Cerebellar cortex (tissue), 1 donor: ENCODE measurements at places on chromosomes 16 and 17.

GRCh38 chr17:17727111-17727659 lies 45.9 kb downstream of the RAI1 start:
- no peak for DNase-seq

DNA sequence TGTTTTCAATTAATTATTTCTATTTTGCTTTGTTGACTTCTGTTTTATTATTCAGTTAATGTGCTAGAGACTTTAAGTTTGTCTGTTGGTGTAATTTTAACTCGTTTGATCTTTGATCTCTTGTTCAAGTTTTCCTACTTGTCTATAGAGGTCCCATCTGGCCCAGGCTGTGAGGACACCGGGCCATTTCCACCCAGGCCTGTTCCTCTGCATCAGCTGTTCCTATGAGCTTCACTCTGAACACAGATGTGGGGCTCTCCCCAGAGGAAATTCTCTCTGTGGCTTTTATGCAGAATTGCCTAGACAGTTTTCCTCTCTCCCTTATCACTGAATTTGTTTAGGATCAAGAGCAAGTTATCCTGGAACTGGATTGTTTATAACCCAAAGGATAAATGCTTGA lies 44.7 kb downstream of the MYO18A start:
- no peak for DNase-seq

DNA sequence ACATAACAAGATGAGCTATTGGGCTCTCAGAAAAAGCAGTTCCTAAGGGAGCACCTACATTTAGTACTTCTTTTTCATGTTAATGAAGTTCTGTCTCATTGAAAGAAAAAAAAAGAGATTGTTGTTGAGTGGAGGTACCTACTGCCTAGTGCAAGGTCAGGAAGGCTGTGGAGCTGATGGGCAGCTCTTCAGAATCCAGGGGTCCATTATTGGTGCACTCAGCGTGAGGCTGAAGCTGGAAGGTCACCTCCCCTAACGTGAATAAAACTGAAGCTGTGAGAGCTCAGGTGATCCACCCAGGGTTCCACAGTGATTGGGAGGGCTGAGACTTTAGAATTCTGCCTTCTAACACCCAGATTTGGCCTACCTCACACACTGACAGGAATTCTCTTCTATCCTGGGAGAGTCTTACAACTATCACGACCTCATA lies 153.9 kb upstream of the TBX2 start:
- no peak for DNase-seq

DNA sequence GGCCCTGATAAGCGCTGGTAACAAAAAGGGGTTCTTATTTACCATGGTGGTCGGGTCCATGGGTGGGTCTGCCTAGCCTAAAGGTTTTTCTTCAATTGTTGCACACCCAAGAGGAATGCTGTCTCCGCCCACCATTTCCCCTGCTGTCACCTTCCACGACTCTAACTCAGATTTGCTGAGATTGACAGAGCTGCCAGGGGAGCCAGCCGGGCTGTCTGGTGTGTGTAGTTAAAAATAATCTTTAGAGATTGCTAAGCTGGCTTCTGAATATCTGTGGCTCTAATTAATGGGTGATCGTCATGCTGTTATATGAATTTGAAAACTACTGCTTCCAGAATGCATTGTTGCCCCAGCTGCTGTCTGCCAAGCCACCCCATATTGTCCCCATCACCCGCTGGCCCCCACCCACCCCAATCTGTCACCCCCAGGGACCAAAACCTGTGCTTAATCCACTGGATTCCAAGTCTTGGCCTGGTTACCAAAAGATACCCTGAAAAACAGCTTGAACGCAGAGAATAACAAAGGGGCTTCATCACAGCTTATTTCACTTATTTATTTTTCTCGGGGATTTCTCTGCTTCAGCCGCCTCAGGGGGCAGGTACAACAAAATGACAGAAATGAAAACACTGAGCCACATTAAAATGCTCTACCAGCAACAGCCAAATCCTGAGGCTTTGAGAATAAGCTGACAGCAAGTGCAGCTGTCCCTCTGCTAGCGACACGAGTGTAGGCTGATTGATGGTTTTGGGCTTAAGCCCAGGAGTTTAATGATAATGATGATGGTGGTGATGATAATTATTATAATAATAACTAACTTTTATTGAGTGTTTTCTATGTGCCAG lies 46.1 kb upstream of the NLK start:
- no peak for DNase-seq

GRCh38 chr17:66652840-66653507 lies 181.9 kb upstream of the CACNG5 start:
- DNase-seq: no peak

- DNase-seq: no peak
Observed at GRCh38 chr17:48637323-48638260, 11.4 kb upstream of the HOXB9 start.

GRCh38 chr16:86894925-86895324 lies 316.6 kb downstream of the FOXL1 start:
- DNase-seq: no peak

DNA sequence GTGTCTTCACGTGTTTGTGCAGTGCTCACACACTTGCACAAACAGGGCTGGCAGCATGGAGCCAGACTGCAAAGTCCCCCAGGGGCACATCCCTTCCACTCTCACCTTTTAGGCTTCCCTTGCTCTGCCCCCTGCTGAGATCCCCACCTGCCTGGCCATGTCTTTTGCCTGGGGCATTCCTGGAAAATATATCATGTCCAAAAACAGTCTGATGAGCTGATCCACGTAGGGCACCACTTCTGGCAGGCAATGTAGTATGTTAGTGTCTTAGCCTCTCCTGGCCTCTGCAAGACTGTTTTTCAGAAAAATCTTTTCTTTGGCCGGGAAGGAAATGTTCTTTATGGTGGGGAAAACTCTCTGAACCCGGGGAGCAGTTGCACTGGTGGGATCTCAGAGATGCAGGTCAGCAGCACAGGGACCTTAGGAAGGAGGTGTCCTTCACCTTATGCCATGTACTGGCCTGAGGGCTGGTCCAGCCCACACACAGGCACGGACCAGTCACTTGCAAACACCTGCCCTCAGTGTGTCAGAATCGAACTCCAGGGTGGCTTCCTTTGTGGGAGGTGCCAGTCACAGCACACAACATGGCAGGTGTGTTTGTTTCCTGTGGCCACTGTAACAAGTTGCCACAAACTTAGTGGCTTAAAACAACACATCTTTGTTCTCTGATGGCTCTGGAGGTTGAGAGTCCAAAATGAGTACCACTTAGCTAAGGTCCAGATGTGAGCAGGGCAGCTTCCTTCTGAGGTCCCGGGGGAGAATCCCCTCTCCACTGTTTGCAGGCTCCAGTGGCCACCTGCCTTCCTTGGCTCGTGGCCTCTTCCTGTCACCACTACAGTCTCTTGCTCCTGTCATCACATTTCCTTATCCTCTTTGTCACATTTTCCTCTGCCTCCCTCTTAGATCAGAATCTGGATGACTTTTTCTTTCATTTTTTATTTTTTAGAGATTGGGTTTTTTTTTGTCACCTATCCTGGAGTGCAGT lies 46.6 kb downstream of the MPRIP start:
- DNase-seq: no peak

DNA sequence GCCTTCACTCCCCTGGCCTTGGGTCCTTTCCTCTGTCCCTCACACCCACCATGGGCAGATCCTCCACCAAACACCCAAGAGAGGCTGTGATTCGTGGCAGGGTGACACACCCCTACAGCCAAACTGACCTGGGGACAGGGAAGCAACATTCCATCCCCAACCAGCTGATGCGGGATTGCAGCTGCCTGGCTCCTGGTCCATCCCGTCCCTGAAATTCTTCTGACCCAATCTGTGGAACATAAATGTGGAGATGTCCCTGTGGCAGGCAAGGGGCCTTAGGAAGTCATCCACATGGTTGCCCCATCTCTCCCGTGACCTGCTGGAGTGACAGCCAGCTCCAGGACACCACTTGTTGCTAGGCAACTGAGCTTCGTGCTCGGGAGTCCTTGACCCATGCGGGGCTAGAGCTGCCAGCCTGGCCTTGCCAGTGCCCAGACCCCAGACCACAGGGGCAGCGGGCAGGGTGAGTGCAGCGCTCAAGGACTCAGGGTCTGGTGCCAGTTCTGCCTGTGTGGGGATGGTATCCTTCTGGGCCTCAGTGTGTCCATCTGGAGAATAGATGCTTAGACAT lies 34.0 kb upstream of the CPNE2 start:
- DNase-seq: no peak

GRCh38 chr16:29714972-29715371 lies 30.8 kb downstream of the C16orf54 start:
- DNase-seq: no peak

GRCh38 chr17:82273327-82274133 lies at the start of gene CSNK1D:
Gene CSNK1D (minus strand): TSS chr17:82273700. CDS start chr17:82273381, 319 bp downstream.
- peak; percentile 87 for DNase-seq

GRCh38 chr16:75573955-75574354 lies 7.8 kb downstream of the GABARAPL2 start:
- DNase-seq: no peak

DNA sequence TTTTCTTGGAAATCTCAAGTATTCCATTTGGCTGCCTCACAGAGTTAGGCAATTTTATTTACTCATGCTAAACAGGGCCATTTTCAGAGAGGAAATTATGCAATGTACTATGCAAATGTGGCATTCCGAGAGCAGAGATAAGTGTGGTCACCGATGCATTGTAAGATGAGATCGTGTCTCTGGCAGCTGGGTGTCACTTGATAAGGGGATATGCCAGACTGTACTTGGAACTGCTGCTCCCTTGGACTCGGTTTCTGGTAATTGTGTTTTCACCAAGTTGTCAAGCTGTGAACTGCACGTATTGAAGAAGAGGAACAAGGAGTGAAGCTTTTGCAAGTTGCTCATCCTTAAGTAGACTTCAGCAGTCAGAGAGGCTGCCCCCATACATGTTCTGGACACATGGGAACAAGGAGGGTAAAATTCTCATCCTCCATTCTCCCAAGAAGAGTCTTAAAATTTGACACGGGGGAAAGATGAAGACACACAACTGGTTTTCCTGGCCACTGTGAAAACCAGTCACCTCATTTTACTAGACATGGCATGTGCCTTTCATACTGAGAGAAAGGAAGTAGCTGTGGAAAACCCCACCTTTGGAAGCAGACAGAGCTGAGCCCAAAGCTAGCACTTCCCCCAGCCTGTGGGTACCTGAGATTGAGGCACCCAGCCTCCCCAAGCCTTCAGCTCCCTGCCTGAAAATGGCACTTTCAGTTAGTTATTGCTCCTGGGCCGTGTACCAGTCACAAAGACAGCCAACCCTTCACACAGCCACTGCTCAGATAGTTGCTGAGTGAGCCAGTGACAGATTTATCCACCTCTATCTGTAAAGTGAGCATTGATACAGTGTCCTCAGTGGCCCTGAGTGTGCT lies 150.7 kb downstream of the SOCS1 start:
- no peak for DNase-seq

GRCh38 chr17:39071573-39071972 lies 79.9 kb downstream of the PLXDC1 start:
- DNase-seq: no peak

DNA sequence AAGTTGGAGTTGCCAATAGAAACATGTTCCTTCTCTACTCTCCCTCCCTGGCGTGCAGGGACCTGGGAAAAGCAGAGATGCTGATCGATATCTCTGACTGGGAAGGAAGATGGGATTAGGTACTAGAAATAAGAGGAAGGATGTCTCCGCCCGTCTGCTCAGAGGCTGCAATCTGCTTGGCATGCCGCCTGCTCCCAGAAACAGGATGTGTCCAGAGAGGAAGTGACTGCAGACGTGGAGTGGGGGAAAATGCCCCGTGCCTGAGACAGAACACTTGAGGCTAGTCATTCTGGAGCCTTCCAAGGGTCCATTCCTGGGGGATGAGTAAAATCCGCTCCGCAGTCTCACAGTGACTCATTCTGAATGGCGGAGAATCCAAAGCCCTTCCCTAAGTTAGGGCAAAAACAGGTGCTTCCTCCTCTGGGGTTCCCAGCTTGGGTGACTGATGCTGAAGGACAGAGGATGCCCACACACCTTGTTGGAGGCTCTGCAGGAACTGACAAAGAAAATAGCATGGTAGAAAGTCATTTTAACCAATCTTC lies 45.0 kb upstream of the SMURF2 start:
- DNase-seq: no peak

DNA sequence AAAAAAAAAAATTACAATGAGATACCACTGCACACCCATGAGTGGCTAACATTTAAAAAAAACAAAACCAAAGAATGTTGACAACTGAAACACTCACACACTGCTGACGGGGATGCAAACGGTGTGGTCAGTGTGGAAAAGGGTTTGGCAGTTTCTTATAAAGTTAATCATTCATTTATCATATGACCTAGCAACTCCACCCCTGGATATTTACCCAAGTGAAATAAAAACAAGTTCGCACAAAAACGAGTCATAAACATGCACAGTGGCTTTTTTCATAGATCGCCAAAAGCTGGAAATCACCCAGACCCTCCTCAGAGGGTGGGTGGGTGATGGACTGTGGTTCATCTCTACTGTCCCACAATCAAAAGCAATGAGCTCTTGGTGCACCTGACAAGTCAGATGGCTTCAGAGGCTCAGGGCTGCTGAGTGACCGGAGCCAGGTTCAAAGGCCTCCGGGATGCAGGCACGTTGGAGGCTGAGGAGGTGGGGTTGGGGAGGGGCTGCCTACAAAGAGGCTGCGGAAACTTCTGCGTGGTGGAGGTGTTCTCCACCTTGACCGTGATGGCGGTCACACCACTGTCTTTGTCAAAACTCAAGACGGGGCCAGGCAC lies 14.2 kb downstream of the RAB40B start:
- DNase-seq: no peak

DNA sequence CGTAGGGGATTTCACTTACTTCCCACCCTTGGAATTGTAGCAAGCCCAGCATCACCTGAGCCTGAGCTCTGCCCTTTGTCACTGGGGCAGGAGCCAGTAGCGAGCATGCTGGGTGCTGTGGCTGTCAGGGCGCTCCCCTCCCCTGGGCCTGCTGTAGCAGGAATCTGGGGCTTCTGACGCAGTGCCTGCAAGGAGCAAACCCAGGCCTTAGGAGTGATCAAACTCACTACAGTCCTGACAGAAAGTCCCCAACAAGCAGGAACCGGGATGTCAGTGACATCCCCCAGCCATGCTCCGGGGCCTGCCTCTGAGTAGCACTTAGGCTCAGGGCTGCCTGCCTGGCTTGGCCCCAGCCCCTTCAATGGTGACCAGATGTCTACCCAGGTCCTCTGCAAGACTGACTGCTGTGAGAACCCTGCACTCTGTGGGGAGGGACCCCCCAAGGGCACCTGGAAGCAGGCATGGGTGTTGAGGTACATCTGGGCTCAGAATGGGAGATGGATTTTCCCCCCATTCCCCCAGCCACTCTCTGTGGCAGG lies 23.5 kb downstream of the PLD6 start:
- DNase-seq: no peak

DNA sequence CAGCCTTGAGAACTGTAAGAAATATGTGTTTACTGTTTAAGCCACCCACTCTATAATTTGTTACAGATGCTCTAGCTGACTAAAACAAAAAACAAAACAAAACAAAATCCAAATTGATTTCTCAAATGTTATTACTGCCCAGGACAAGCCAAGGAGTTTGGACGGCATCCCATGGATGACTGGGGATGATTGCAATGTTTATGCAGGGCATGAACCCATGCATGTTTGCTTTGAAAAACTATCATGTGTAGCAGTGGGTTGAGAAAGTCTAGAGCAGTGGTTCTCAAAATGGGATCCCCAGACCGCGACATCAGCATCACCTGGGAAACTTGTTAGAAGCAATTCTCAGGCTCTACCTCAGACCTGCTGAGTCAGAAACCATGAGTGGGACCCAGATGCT lies 223.2 kb upstream of the PSMD7 start:
- DNase-seq: no peak

GRCh38 chr16:89047331-89048089 lies 46.1 kb upstream of the ACSF3 start:
- no peak for DNase-seq

GRCh38 chr17:78793415-78793814 lies 11.3 kb upstream of the CYTH1 start:
- DNase-seq: no peak

GRCh38 chr17:29573871-29574731 lies 5.6 kb downstream of the TP53I13 start:
- no peak for DNase-seq
